ENCODE measurements at places on chromosomes 12 and 14.

- no peak for DNase-seq
These were observed 1.0 kb upstream of the SLC38A2 start for GRCh38 chr12:46373301-46374296.

DNA sequence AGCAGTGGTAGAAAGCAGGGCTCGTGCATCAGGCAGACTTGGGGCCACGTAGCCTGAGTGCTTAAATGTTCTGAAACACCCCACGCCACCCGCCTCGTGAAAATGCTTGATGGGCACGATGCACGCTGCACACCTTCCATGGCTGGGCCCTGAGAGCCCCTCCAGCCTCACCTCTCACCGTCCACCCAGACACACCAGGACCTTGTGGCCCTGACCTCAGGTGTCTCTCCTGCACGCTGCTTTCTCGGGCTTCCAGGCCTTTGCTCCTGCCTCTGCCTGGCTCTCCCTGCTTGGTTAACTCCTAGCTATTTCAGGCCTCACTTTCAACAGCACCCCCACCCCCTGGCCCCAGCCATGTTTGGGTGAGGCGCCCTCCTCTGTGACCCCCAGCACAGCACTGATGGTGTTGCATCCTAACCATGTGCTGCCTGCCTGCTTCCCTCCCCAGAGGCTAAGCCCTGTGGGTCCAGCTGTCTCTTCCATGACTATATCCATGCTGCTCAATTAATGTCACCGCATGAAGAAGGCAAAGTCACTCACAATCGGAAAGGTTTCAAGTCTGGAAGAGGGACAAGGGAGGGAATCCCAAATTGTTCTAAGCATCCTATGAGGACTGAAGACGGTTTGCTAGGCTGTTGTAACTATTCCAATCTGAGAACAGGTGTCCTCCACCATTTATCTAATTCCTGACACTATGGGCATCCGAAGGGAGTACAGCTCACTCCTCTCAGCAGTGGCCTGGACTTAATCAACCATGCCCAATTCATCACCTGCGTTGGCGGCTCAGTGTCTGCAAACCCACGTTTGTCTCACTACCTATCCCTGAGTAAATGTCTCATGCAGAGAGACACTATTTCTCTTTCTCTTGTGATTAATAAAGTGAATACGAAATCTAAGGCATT is 82.2 kb downstream of the CCDC88C start:
- no peak for DNase-seq

GRCh38 chr14:50733494-50733893 is 65.4 kb upstream of the SAV1 start:
- no peak for DNase-seq

DNA sequence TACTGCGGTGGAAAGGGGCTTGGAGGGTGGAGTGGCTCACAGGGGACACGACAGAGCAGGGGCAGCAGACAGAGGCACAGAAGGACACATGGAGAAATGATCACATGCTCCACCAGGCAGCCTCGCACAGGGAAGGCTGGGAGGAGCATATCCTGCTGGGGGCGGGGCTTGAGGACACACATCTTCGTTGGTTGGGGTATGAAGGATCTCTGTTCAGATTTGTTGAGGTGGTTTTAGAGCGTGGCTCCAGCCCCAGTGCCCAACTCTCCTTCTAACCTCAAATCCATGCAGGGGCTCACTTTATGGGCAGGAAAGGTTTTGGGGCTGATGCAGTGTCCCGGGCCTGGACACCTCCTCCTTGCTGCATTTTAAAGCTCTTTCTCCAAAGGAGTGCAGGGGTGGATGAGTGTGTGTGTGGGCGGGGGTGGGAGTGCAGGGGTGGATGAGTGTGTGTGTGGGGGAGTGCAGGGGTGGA is 733 bp upstream of the P3H3 start:
- DNase-seq: peak; percentile 96

DNA sequence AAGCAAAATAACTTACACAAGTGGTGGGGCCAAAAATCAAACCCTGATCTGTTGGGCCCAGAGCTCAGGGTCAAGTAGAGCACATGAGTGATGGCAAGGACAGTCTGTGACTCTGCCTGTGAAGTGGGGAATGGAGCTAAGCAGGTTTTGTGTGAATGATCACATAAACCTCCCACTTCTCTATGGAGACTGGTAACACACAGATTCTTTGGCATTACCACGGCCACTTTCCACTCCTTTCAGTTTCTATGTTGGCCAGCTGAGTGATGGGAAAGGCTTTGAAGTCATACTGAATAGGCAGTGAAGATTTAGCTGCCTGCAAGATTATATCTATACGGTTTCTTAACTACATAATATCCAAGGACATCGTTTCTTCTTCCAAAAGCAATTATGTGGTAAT is 97.9 kb downstream of the ARMH4 start:
- no peak for DNase-seq

GRCh38 chr14:69054030-69054429 is 74.9 kb upstream of the ACTN1 start:
- DNase-seq: no peak

DNA sequence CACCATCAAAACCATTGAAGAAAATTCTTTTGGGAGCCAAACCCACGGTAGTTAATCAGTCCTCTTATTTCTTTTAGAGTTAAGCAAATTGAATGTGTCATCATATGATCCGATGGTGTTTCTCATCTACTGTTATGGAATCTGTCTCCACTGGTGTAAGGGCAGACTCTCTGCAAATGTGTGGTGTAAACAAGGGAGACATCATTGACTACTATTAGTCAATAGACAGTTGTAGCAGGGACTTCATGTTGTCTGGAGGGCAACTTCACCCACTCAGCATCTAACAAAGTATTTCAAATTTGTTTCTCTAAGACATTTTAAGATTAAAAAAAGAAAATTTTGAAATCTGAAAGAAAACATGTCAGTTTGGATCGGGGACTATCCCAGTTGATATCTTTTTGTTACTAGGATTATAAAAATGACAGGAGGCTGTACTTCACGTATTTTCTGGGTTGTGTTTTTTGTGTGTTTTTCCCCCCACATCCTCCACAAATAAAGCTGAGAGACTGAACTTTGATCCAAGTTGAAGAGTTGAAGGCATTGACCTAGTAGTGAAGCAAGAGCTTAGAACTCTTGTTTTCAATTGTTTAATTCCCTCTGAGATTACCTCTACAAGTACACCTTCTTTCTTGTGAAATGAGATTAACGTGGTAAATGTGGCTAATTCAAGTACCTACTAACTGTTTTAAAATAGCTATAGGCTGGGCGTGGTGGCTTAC is 4.0 kb downstream of the GOLGA5 start:
- DNase-seq: no peak

DNA sequence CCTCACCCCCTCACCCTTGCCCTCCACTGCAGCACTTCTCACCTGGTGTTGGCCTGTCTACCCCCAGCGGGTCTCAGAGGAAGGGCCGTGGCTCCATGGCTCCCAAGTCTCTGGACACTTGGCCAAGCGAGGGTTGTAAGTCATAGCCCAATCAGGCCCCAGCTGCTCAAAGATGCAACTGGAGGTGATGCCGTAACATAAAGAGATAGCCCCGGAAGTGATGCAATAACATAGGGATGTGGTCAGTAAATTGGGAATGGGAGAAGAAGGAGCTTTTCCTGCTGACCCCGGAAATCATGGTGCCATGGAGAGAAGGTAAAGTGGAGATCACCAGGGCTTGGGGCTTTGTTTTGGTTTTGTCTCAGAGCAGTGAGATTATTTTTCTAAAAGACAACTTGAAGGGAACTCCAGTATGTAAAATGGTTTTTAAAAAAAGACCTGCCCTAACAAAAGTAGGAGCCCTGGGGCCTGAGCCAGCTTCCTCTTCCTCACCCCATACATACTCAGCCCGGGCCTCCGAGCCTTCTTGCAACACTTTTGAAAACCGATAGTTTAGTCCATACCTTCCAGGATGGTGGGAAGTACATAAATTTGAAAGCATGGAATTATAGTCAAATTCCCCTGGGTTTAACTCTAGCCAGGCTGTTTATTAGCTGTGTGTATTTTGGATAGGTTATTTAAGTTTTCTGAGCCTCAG is 212.5 kb downstream of the CRADD start:
- no peak for DNase-seq

DNA sequence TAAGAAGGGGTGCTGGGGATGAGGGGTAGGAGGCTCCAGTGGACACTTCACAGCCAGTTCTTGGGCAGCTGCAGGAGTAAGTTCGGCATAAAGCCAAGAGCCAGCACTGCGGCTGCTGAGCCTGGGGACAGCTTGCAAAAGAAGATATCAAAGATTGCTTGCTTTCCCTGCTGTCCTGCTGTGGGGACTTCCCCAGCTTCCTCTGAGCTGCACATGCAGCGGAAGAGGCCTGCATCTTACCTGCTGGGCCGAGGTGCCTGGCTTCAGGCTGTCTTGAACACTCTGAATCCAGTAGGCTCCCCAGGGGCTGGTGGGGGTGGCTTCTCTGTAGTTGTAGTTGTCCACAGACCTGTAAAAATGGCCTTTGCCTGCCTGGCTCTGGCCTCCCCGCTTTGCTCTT is 1.3 kb downstream of the CHGA start:
- DNase-seq: no peak

- DNase-seq: no peak
These were observed 57.8 kb downstream of the DPF3 start for GRCh38 chr14:72836085-72836484.

GRCh38 chr14:59895721-59896120 is 24.2 kb upstream of the LRRC9 start:
- DNase-seq: no peak

DNA sequence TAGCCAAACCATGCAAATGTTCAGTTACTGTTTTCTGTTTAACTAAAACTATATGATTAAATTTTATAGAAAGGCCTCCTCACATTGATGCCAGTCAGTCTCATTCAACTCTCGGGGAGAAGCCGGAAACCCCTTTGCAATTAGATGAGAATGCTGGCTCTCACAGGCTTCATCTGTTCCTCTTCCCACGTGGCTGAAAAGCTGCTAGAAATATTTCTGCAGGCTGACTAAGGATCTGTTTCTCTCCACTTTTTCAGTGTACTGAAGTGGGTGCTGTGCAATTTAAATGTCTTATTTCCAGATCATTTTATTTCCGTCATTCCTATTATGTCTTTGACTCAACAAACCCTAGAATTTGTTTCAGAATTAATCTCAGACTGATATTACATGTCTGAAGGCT is 17.4 kb upstream of the KCNH3 start:
- no peak for DNase-seq

GRCh38 chr14:36781897-36782296 is 120.2 kb downstream of the PAX9 start:
- DNase-seq: no peak

DNA sequence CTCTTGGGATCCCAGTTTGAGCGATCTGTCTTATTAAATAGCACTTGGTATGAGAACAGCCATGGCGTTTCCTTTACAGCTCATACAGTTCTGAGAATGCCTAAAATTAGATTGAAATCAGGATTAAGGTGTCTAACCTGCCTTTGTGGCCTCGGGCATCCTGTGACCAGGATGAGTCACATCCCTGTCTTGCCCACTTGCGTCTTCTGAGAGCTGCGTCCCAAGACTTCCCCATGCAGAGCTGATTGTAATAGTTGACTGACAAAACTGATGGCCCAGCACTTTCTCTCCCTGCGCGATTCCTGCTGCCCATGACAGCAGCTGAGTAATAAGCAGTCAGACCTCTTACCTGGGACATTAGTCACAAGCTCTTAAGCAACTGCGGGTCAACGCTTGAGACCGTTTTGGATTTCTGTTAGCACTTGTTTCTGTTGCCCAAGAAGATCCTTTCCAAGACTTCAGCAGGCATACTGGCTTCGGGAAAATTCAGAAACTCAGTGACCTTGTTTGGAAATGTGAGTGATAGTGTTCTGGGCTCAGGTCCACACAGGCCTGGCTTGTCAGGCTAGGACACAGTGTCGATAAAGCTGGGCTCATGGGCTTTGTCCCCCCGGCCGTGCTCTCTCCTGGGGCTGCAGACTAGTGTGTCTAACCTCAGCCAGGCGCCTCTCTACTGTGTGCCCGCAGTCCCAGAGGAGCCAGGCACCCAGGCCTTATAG is 169.9 kb upstream of the HIF1A start:
- no peak for DNase-seq

GRCh38 chr14:23113431-23114119 is 5.5 kb downstream of the CEBPE start:
- no peak for DNase-seq

- DNase-seq: peak; percentile 50
These were observed 5.7 kb upstream of the NEK9 start for GRCh38 chr14:75132382-75133086.

DNA sequence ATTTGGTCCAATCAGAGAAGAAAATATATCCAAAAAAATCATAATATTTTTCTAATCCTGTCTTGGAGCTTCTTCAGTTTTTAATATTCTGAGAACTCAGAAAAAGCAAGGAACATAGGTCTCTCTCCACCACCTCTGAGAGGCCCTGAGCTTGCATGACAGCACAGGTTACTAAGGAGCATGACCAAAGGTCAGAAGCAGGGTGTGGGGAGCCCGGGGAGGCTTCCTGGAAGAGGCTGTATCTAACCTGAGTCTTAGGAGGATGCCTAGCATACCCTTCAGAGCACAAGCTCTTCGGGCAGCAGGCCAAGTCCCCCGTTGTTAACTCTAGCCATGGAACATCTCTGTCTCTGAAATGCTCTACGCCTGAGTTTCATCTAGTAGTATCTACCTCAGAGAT is 15.7 kb upstream of the STON2 start:
- DNase-seq: no peak

DNA sequence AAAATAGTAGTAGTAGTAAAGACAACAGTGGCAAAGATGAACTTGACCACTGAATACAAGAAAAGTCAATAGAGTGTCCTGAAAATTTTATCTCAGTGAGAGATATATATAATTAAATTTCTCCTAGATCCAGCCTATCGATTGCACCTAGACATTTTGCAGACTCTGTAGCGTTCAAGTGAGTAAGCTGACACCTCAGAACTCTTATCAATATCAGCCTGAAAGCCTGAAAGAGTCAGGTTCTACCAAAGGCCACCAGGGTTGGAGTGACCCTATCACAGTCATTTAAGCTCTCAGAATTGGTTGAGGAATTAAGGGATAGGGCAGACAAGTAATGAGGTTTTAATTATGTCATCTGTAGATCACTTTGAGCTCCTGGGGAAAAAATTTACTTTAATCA is 174.6 kb downstream of the SRGAP1 start:
- DNase-seq: no peak

- DNase-seq: no peak
These were observed 5.0 kb upstream of the POP5 start for GRCh38 chr12:120586206-120586605.

DNA sequence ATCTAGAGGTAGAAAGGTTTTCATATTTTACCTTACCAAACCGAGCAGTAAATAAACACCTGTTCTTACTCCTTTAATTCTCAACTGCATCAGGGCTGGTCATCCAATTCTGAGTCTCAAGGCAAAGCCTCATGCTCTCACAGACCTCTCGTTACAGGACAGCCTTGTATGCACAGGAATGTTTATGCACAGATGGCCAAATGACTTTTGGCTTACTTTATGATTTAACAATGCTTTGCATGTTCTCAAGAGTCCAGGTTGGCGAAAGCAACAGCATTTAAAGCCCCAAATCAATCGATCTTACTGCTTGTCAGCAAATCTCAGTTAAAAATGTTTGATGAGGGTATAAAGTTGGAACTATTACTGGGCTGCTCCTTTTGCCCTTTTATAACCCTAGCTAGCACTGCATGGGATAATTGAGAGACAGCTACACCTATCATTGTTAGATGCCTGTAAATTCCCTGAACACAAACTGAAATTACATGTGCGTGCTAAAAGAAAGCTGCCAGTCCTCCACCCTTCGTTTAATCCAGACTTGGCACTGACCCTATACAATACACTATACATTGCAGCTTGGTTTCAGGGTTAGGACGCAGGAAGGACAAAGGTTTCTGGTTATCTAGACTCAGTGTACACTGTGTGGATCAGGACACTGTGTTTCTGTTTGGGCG is 63.6 kb downstream of the TMCC3 start:
- no peak for DNase-seq
